NCI-H69 (cell line): ENCODE measurements at places on chromosomes 3 and 15.

GRCh38 chr3:149588909-149589308 is 68.9 kb downstream of the WWTR1 start:
- no peak for DNase-seq

GRCh38 chr3:180962530-180962929 is 27.0 kb downstream of the DNAJC19 start:
- DNase-seq, result no peak

GRCh38 chr3:36591959-36592358 is 172.4 kb downstream of the DCLK3 start:
- DNase-seq, result no peak

GRCh38 chr3:17339132-17339575 is 403.3 kb downstream of the TBC1D5 start:
- DNase-seq, result peak; percentile 70

- DNase-seq, result peak; percentile 68
These were observed 61.5 kb downstream of the IQSEC1 start for GRCh38 chr3:13011573-13012220.
